Hematopoietic multipotent progenitor cell treated with erythropoietin and hydrocortisone succinate and interleukin-3 and kit ligand, for 4 days (in vitro differentiated cells): ENCODE measurements at places on chromosomes 4 and X.

- DNase-seq, result peak; percentile 64
Observed at GRCh38 chrX:427812-428725, 41.4 kb upstream of the PPP2R3B start.

DNA sequence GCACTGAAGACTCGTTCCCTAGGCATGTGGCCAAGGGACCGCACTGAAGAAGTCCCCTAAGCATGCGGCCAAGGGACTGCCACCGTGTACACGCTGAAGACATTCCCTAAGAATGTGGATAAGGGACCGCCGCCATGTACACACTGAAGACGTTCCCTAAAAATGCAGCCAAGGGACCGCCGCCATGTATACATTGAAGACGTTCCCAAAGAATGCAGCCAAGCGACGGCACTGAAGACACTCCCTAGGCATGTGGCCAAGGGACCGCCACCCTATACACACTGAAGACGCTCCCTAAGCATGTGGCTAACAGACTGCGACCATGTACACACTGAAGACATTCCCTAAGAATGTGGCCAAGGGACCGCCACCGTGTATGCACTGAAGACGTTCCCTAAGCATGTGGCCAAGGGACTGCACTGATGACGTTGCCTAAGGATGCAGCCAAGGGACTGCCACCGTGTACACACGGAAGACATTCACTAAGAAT, 31.5 kb downstream of the DHRSX start:
- no peak for DNase-seq

DNA sequence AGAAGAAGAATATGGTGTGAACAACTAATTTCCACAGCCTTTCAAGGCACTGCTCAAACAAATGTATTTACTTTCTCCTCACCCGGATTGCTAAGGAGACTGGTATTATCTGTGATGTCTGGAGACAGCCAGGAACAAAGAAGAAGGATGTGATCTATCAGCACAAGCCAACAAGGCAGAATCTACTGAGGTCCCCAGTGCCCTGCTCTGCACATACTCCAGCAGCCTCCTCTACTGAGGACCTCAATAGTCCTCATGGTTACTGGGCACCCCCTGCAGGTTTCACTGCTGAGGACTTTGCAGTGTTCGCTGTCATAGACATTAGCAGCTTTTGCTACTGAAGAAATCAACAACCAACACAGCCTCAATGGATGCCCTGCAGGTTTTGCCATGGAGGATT, 930.1 kb downstream of the ADGRL3 start:
- no peak for DNase-seq

- no peak for DNase-seq
Observed at GRCh38 chr4:166502660-166503059, 629.6 kb downstream of the TLL1 start.
